Occipital lobe (tissue), 3 donors: ENCODE measurements at places on chromosomes 6 and 20. TPM values are rescaled to one million over a fixed set of nuclear protein-coding genes. Genes with fewer than 3 reads are reported as not detected.

LAMA4 gene
- 19.2 TPM for total RNA-seq

MEI4 gene
- 0.47 TPM for total RNA-seq

IL20RA gene
- 0.16 TPM for total RNA-seq

EYS gene
- total RNA-seq = 0.78 TPM

CCHCR1 gene
- 7.6 TPM for total RNA-seq

WFDC5 gene
- total RNA-seq = not detected

FAM83B gene
- 0.47 TPM for total RNA-seq

GGT7 gene
- 19.0 TPM for total RNA-seq

MACROD2 gene
- 60.4 TPM for total RNA-seq

ALDH5A1 gene
- 12.2 TPM for total RNA-seq

C20orf141 gene
- total RNA-seq = not detected

TUBB gene
- 1,190 TPM for total RNA-seq

BPIFB1 gene
- total RNA-seq = not detected

FOXF2 gene
- total RNA-seq = 1.2 TPM

BPI gene
- total RNA-seq = not detected

COL12A1 gene
- 36.2 TPM for total RNA-seq

EGFL8 gene
- total RNA-seq = 7.5 TPM

DDO gene
- total RNA-seq = 0.16 TPM

SOX4 gene
- 370 TPM for total RNA-seq

IL17F gene
- not detected for total RNA-seq

SLC35D3 gene
- not detected for total RNA-seq

CYP39A1 gene
- 2.3 TPM for total RNA-seq

TMEM151B gene
- total RNA-seq = 53.5 TPM

PARD6B gene
- total RNA-seq = 17.5 TPM

VIP gene
- total RNA-seq = 4.8 TPM

TUBE1 gene
- total RNA-seq = 42.1 TPM

CCN5 gene
- total RNA-seq = not detected
